ENCODE measurements at places on chromosomes 7 and 10. TPM values are rescaled to one million over a fixed set of nuclear protein-coding genes. Genes with fewer than 3 reads are reported as not detected.

Gene SLC26A5
- not detected for total RNA-seq

Gene SPDYE18
- 0.28 TPM for total RNA-seq

Gene TBXAS1
- total RNA-seq, result 0.19 TPM

Gene HOXA11
- under 0.01 TPM for total RNA-seq

Gene VWA2
- under 0.01 TPM for total RNA-seq

Gene ARHGAP19
- 12.1 TPM for total RNA-seq

All from regular cardiac myocyte (primary cell).